Activated CD8-positive, alpha-beta memory T cell treated with anti-CD3 and anti-CD28 coated beads for 4 hours (primary cell): ENCODE measurements at places on chromosomes 3 and 15.

GRCh38 chr3:101143012-101143411 is 149.8 kb upstream of the ABI3BP start:
- DNase-seq, result no peak

- DNase-seq, result no peak
These were observed 41.2 kb upstream of the ADAMTS9 start for GRCh38 chr3:64728994-64729393.

DNA sequence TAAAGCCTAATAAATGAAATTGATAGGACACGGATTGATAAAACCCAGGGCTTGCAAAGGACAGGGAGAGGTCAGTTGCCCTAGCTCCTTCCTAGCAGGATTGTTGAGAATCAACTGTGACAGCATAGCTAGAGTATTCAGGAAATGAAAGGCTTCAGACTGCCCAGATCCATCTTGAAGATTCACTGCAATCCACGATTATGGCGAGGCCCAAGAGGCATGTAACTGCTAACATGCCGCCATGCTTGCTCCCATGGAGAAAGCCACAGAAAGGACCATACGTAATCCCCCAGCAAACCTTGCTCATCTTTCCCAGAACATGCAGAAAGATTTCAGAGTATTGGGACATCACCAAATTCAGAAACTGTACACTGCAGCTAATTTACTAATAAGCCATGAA is 41.3 kb downstream of the MYH15 start:
- DNase-seq, result no peak

- DNase-seq, result peak; percentile 52
These were observed 127.8 kb downstream of the HCN4 start for GRCh38 chr15:73240866-73241499.

GRCh38 chr3:188051801-188052168 is 102.2 kb upstream of the LPP start:
- no peak for DNase-seq

GRCh38 chr3:62546266-62546665 is 172.9 kb upstream of the FEZF2 start:
- DNase-seq, result no peak

DNA sequence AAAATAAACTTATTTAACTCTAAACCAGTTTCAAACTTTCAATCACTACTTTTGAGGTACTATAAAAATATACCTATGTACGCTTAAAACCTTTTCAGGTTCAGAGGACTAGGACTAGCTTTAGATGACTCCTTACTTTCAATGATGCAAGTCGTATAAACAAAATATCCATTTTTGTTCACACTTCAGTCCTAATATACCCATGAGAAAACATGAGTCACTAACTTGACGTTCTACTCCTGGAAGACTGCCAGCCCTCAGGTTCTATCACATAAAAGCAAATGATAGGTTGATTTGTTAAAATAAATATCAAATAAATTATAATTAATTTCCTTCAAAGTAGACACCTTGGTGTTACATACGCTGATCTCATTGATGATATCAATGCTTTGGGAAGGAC is 10.6 kb upstream of the P3H2 start:
- no peak for DNase-seq

- DNase-seq, result no peak
These were observed 21.6 kb downstream of the SPTSSB start for GRCh38 chr3:161349529-161350312.

DNA sequence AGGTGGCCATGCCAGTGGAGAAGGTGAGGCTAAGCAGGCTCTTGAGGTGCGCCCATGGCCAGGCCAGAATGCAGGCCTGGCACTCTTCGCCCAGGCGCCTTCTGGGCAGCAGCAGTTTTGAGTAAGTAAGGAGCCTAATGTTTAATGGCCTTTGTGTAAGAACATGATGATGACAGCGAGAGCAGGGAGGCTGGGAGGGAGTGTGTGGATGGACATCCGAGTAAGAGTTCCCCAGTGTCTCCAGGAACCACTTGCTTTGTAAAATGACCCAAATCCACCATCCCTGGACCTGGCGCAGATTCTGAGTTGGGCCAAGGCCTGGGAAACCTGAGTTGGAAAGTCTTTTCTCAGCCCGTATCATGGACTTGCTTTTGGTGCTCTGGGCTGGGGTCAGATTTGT is 24.1 kb downstream of the KLF13 start:
- no peak for DNase-seq

DNA sequence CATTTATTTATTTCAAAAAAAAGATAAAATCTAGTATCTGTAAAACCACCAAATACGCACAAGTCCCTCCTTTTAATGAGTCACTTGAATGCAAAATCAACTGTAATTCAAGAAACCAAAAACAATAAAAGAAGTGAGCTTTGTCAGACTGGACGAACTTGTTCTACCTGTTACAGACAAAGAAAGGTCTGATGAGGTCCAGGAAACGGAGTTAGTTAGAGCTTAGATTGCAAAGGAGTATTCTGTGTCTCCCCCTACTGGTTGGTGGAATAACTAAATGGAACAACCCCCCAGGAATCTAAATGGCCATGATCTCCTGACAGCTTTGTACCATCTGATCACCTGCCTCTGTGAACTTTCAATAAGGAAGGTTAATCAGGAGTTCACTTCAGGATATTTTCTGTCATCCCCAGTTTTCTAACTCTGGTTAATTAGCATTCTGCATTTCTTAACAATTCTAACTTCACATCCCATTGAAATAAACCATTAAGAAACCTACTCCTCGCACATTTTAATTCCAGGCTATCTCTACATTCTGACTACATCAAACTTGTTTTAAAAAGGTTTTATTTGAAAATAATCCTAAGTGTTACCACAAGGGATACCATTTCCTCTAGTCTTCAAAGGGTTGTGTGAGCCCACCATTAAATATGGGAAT is 333.0 kb upstream of the SATB1 start:
- no peak for DNase-seq

DNA sequence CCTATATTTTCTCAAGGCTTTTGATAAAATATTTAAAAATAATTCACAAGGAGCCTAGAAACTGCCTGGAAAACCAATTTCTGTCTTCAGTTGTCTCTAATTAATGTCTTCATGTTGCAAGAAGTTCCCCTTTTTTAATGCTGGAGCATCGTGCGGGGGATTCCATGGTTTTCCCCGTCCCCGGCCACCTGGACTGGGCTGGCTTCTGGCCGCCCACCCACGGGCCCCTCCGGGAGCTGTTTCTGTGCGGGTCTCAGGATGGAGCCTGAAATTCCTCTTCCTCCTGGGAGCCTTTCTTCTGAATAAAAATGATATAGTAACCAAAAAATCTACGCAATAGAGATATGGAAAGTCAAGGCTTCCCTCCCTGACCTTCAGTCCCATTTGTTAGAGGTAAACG is 8.1 kb upstream of the LRRK1 start:
- no peak for DNase-seq

DNA sequence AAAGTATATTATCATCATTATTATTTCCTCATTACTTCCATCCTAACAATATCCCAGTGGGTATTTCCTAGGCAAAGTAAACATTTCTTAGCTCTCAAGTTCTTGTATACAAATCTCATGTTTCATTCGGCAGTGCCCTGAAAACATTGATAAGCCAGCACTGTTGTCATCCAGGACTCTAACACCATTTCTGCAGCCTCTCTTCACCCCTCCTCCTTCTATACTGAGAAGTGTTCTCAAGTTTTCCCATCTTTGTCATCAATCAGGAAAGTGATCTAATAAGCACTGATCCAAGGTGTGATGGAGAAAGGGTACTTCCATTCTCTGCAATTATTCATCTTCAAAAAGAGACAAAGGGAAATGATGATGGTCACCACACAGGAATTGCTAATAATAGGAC is 168.4 kb upstream of the CCDC54 start:
- no peak for DNase-seq

DNA sequence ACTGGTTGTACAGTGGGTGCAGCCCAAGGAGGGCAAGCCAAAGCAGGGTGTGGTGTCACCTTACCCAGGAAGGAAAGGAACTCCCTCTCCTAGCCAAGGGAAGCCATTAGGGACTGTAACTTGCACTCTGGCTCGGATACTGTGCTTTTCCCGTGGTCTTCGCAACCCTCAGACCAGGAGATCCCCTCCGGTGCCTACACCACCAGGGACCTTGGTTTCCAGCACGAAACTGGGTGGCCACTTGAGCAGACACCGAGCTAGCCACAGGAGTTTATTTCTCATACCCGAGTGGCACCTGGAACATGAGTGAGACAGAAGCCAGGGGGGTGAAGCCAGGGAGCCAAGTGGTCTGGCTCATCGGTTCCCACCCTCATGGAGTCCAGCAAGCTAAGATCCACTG is 90.7 kb downstream of the ZBBX start:
- no peak for DNase-seq

- no peak for DNase-seq
These were observed 84.0 kb upstream of the SETMAR start for GRCh38 chr3:4219227-4219568.
